Adipose tissue (tissue), 3 donors: ENCODE measurements at places on chromosomes 16 and 17. TPM values are rescaled to one million over a fixed set of nuclear protein-coding genes. Genes with fewer than 3 reads are reported as not detected.

HAP1 gene
- polyA plus RNA-seq = 0.48 TPM

SEC14L5 gene
- polyA plus RNA-seq = 0.24 TPM

CCL8 gene
- polyA plus RNA-seq = 7.2 TPM

COQ9 gene
- polyA plus RNA-seq = 49.7 TPM

ITGAL gene
- polyA plus RNA-seq = 1.2 TPM

CDRT4 gene
- polyA plus RNA-seq = 3.8 TPM

ZP2 gene
- not detected for polyA plus RNA-seq

ZPBP2 gene
- not detected for polyA plus RNA-seq

HS3ST3A1 gene
- 0.61 TPM for polyA plus RNA-seq

SLC7A5 gene
- polyA plus RNA-seq = 28.2 TPM

NTN1 gene
- polyA plus RNA-seq = 1.6 TPM

SDR42E1 gene
- polyA plus RNA-seq = 2.6 TPM

ZNF785 gene
- polyA plus RNA-seq = 3.8 TPM

BRICD5 gene
- 9.9 TPM for polyA plus RNA-seq

SHISA6 gene
- 1.3 TPM for polyA plus RNA-seq

HLF gene
- 2.6 TPM for polyA plus RNA-seq

TBC1D3I gene
- 0.66 TPM for polyA plus RNA-seq

MYL4 gene
- 0.22 TPM for polyA plus RNA-seq

HBA2 gene
- 24.5 TPM for polyA plus RNA-seq

ASB16 gene
- not detected for polyA plus RNA-seq

B4GALNT2 gene
- polyA plus RNA-seq = 0.18 TPM

C17orf107 gene
- polyA plus RNA-seq = 2.9 TPM

TMEM238L gene
- not detected for polyA plus RNA-seq

EPX gene
- not detected for polyA plus RNA-seq

EPN3 gene
- 6.9 TPM for polyA plus RNA-seq

MYH1 gene
- 0.05 TPM for polyA plus RNA-seq

KRT34 gene
- polyA plus RNA-seq = not detected

CBFA2T3 gene
- polyA plus RNA-seq = 7.7 TPM

WDR45B gene
- 71.9 TPM for polyA plus RNA-seq

SLC13A2 gene
- 0.09 TPM for polyA plus RNA-seq

KRT28 gene
- not detected for polyA plus RNA-seq

TBC1D3E gene
- polyA plus RNA-seq = not detected

BIRC5 gene
- 0.31 TPM for polyA plus RNA-seq

TNP2 gene
- polyA plus RNA-seq = not detected

MT1G gene
- 2,088 TPM for polyA plus RNA-seq

EVI2A gene
- polyA plus RNA-seq = 6.6 TPM

CES5A gene
- not detected for polyA plus RNA-seq

CACNA1H gene
- 6.5 TPM for polyA plus RNA-seq

NETO2 gene
- polyA plus RNA-seq = 3.0 TPM

NGFR gene
- 2.0 TPM for polyA plus RNA-seq

MYCBPAP gene
- 0.34 TPM for polyA plus RNA-seq

SLFN14 gene
- polyA plus RNA-seq = not detected

RTN4RL1 gene
- 1.6 TPM for polyA plus RNA-seq

SCNN1B gene
- 8.9 TPM for polyA plus RNA-seq

TBC1D3G gene
- polyA plus RNA-seq = 6.2 TPM

WNT3 gene
- polyA plus RNA-seq = 1.0 TPM

JUP gene
- polyA plus RNA-seq = 49.0 TPM
